ENCODE measurements at places on chromosomes 11 and 22. TPM values are rescaled to one million over a fixed set of nuclear protein-coding genes. Genes with fewer than 3 reads are reported as not detected.

DNA sequence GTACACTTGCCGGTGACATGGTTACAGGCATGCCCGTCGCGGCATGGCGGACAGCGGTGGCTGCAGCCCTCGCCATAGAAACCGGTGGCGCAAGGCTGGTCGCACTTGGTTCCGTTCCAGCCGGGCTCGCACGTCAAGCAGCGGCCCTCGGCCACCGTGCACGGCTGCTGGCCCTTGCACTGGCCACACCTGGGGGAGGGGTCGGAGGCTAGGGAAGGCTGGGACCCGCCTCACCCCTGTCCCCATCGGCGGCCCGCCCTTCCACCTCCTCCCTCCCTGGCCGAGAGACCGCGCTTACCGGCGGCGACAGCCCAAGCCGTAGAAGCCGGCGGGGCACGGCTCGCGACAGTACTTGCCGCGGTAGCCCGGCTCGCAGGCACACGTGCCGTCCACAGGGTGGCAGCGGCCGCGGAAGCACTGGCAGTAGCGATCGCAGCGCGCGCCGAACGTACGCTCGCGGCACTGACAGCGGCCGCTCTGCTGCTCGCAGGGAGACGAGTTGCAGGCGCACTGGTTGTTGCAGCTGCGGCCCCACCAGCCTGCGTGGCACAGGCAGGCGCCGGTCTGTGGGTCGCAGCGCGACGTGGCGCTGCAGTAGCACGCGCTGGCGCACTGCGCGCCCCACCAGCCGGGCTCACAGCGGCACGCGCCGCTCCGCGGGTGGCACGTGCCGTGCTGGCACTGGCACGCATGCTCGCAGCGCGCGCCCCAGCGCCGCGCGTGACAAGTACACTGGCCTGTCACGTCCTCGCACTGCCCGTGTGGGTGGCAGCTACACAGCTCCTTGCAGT lies 6.7 kb downstream of the SCARF2 start:
- DNase-seq, result no peak

GRCh38 chr11:31060880-31061279 lies 308.7 kb downstream of the DCDC1 start:
- no peak for DNase-seq

DNA sequence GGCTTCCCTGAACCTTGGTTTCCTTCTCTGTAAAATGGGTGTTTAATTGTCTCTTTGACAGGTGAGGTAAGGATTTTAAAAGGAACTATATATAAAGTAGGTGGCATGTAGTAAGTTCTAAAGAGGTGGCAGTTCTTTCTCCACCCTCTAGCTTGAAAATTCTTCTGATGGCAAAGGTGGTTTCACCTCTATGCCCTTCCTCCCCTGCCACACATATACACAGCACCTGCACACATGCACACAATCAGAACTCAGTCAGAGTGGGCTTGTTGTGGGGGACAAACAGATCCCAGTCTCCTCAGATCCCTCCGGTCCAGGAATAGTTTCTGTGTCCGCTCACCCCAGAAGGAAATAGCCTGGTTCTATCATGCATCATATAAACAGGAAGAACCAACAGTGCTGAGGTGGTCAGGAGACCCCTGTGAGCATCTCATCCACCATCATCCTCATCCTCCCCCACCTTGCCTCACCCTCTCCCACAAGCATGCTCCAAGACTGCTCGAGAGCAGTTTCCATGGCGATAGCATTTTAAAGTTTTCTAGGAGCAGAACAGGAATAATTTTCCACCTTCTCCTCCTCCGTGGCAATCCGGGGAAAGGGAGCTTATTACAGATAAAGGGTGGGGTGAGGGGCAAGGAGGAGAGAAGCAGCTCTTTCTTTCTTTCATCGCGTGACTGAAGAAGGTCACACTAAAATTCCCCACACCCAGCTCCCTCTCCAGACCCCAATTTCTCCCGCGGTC lies 123.6 kb downstream of the CHST1 start:
- no peak for DNase-seq

GRCh38 chr11:102179371-102179770 lies 69.1 kb downstream of the YAP1 start:
- DNase-seq, result no peak

DNA sequence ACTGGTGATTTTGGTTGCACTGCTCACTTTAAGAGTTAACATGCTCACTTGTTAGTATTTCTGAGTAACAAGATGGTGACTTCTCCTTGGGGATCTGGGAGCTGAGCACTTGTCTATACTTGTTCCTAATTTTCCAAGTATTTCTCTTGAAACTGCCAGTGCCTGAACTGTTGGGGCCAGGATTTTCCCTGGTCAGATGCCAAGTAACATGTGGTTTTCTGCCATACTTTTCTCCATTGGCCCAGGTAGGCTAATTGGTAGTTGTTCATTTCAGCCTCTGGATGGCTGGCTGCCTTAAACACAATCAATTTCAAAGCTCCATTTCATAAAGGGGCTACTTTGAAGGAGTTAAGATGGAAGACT lies 35.0 kb downstream of the RNF141 start:
- no peak for DNase-seq

DNA sequence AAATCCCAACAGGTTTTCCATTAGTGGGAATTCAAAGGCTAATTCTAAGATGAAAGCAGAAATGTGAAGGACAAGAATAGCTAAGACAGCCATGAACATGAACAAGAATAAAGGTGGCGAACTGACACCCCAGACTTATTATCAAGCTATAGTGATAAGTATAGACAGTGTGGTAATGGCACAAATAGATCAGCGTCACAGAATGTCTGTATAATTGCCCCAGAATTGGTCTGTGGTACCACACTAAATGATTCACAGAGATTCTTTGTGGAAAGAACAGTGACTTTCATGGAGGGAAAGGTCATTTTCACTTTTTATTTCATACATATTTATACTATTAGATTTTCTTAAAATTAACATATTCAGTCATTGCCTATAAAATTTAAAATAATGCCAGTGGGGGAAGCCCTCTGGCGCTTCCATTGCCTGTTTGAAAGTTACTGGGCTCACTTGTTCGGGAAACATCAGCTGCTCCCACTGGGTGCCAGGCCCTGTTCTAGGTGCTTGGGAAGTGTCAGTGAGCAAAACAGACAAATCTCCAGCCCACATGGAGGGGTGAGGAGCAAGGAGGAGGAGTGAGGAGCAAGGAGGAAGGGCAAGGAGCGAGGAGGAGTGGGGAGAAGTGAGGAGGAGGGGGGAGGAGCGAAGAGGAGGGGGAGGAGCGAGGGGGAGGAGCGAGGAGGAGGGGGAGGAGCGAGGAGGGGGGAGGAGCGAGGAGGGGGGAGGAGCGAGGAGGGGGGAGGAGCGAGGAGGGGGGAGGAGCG lies 11.3 kb upstream of the NLRP6 start:
- DNase-seq, result no peak

DNA sequence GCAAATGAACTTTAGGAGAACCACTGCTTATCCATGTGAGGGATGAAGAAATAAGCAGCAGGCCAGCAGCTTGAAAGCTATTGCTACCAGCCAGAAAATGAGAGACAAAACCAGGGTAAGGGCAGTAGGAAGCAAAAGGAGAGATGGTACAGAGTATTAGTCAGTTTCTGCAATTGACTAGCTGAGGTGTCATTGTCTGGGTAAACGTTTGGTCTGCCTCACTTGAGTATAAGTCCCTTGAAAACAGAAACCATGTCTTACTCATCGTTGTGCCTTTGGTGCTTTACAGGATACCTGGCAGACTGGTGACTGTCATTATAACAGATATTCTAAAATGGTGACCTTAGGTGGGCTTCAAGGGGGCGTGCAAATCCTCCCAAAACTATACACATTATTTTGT lies 63.9 kb upstream of the USP47 start:
- no peak for DNase-seq

The ARAP1 gene
- polyA plus RNA-seq, result 85.0 TPM

All from left renal cortex interstitium (tissue), 4 donors.